T1000 (cell line): ENCODE measurements at places on chromosomes 7 and 10.

GRCh38 chr10:79399223-79399831, 46.1 kb downstream of the ZCCHC24 start:
- DNase-seq: peak; percentile 96

- DNase-seq: peak; percentile 46
Observed at GRCh38 chr10:29895456-29895855, 163.9 kb downstream of the JCAD start.

DNA sequence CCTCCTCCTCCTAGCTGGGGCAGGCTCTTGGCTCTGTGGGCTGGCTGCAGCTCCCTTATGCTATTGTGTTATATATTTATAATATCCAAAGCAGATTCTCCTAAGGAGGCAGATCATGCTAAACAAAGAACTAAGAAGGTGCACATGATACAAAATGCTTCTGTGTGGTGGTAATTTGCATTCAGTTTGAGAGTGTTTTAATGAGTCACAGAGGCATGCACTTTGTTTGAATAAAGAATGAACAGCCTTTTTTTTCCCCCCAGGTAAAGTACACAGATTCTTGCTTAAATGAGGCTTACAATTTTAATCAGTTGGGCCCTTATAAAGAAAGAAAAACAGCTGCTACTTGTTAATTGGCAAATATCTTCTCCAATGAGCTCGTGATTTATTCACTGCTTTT, 95.0 kb downstream of the FANK1 start:
- no peak for DNase-seq

- DNase-seq: no peak
Observed at GRCh38 chr7:150927956-150928344, 50.2 kb downstream of the KCNH2 start.

GRCh38 chr10:124458473-124458872, 3.1 kb upstream of the LHPP start:
- DNase-seq: no peak

DNA sequence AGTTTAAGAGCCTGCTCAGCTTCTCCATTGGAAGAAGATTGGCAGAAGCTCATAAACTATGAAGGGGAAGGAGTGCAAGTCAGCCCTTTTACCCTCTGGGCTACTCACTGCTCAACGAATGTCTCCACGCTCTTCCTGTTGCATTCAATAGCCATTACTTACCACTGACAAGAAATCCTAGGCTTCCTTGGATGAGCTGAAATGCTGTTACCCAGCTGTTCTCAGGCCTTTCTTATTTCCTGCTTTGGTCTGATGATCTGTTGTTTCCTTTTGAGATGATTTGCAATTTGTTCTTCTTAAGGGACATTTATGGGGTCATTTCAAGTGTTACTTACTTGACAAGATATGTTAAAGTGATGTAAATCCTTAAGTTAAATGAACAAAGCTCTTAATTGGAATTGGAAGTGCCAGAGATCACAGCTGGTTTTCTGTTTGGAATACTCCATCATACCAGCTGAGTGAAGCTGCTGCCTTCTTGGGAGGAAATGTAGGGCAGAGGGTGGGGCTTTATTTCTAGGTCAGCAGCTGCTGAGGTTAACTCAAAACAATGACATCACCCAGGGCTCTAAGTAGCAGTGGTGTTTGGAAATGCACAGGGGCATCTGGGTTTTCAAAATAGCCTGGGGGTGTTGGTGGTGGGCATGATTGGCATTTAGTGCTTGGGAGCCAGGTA, 170.0 kb downstream of the PRKCQ start:
- DNase-seq: no peak

- no peak for DNase-seq
Observed at GRCh38 chr10:77984986-77985385, 44.3 kb downstream of the POLR3A start.

DNA sequence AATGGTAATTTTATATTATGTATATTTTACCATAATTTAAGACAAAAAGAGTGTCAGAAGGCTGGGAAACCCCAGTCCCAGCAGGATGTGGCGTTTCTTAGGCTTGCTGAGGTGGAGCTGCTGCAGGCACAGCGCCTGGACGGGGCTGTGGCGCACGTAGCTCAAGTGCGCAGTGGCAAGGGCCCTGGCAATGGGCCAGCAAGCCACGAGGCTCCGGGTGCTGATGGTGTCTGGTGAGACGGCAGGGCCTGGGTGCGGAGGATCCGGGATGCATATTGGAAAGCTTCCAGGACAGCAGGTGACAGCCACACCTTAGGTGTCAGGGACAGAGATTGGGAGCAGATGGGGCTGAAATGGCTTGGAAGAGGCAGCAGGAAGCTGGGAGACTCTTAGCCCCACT, 37.2 kb downstream of the CLEC2L start:
- DNase-seq: no peak

DNA sequence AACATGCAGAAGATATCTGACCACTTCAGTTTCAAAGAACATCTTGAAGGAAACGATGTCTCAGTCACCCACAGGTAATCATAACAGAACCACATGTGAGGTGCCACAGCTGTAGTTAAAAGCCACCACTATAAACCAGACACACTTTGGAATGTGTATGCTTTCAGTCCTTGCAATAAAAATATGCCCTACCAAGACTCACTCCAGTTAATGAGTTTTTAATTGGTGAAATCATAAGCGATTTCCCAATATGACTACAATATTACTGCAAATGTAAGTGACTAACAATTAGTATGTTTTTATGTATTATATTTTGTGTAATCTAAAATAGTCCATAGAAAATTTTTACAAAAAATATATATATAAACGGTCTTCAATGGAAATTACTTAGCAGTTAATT, 428.2 kb downstream of the PARD3 start:
- DNase-seq: no peak

DNA sequence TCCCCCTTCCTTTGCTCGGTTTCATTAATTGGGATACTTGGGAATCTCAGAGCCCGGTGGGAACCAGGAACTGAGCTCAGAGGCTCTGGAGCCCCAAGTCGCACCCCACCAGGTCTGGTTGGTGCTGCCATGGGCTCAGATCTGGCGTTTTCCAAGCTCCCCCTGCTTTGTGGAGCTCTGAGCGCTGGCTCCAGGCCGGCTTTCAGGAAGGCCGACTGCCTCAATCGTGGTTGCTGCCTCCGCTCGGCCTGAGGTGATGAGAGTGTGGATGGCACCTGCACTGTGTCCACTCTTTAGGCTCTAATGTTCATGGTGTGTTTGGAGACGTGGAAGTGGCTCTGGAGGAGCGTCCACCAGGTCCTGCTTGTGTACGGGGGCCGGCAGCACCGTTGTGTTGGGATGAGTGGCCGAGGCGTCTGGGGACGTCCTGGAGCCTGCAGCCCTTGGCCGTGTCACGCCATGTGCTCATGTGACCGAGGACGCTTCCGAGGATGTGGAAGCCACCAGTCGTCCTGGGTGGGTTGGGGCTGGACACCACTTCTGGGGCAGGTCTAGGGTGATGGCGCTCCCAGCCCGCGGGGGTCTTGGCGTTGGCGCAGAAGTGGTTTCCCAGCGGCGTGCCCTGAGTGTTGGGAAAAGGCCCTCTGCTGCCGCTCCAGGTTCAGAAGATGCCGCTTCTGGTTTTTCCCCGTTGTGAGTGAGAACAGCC, 8.2 kb downstream of the INPP5A start:
- DNase-seq: no peak

DNA sequence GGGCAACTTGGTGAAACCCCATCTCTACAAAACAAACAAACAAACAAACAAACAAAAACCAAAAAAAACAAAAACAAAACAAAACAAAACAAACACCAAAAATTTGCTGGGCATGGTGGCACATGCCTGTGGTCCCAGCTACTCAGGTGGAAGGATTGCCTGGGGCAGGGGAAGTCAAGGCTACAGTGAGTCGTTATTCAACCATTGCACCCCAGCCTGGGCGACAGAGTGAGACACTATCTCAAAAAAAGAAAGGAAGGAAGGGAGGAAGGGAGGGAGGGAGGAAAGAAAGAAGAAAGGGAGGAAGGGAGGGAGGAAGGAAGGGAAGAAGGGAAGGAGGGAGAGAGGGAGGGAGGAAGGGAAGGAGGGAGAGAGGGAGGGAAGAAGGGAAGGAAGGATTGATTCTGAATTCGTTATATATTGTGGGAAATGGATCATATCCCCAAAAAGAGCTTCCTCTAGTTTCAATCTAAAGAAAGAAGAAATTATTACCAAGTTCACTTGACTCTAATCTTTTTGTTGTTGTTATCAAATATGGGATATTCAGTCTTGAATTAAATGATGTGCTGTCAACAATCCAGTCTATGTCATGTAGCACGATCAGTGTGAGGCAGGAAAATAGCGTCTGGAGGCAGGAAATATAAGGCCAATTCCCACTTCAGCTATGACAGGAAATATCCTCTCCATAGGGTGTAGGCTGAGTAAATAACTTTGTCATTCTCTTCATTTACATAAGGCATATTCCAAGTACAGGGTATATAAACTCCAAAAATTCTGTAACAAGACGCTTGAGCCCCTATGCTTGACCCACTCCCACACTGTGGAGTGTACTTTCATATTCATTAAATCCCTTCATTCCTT, 26.2 kb upstream of the TRIM24 start:
- DNase-seq: no peak

- peak; percentile 58 for DNase-seq
Observed at GRCh38 chr10:36023939-36024338, 381.8 kb upstream of the FZD8 start.

GRCh38 chr10:1186683-1186990, 130.5 kb downstream of the WDR37 start:
- no peak for DNase-seq

DNA sequence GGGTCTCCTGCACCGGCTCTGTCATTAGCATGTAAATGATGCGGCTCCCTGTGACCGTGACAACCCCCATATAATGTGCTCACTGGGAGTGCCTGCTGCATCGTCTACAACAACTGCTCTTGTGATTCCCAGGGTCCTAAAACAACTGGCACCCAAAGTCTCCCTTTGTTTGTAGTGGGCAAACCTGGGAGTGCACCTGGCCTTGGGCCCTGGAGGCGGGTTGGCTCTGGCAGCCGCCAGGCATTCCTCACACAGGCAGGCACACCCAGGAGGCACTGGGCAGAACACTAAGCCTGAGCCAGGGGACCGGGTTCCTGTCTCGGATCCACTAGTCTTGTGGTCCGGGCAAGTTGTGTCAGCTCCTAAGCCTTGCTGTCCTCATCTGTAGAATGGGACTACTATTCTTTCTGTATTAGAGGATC, 115.5 kb upstream of the GPR26 start:
- DNase-seq: no peak

DNA sequence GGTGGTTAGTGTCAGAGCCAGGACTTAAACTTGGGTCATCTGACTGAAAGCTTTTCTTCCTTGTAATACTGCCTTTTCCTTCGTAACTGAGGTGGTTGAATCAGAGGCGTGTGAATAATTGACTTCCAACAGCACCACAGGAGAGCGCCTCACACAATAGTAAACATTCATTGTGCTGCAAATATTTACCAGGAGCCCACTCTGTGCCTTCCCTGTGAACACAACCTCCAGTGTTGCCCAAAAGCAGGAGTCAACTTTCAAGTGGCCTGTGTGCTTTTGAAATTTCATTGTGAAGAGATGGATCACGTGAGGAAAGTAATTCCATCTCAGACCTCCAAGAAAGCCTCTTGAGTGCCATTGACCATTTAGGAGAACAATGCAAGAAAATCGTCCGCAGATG, 60.2 kb downstream of the ADRA2A start:
- no peak for DNase-seq

GRCh38 chr10:105742184-105742583, 1101.1 kb downstream of the SORCS3 start:
- no peak for DNase-seq
